ENCODE measurements at places on chromosomes 7 and 10. TPM values are rescaled to one million over a fixed set of nuclear protein-coding genes. Genes with fewer than 3 reads are reported as not detected.

GRCh38 chr7:114901771-114902170, 20.1 kb upstream of the MDFIC start:
- no peak overlapping the region for H3K4me3 ChIP-seq
- no peak overlapping the region for H3K27ac ChIP-seq
- H3K36me3 ChIP-seq: no peaks in the 10 kb centered on the region
- DNase-seq: no peak
- no peaks in the 10 kb centered on the region for H3K4me1 ChIP-seq

TUBB8 gene
- total RNA-seq: 0.40 TPM

DNA sequence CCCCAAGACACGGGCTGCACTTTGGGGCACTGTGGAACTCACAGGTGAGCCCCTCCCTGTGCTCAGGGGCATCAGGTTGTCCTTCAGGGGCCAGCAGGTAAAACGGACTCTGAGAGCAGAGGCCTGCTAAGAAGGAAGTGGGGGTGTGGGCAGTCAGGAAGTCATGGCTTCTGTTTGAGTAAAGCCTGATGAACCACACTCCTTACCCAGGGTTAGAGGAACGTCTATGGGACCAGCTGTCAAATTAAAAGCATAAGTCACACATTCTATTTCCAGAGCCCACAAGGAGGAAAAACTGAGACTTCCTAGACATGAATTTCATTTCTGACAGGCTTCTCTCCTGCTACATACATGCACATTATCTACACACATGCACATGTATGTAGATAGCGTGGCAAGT, 616.4 kb downstream of the SDK1 start:
- H3K36me3 ChIP-seq: no peaks in the 10 kb centered on the region
- no peak for DNase-seq
- no peak overlapping the region for H3K4me3 ChIP-seq
- no peak overlapping the region for H3K27ac ChIP-seq
- H3K27me3 ChIP-seq: no peaks in the 10 kb centered on the region

DNA sequence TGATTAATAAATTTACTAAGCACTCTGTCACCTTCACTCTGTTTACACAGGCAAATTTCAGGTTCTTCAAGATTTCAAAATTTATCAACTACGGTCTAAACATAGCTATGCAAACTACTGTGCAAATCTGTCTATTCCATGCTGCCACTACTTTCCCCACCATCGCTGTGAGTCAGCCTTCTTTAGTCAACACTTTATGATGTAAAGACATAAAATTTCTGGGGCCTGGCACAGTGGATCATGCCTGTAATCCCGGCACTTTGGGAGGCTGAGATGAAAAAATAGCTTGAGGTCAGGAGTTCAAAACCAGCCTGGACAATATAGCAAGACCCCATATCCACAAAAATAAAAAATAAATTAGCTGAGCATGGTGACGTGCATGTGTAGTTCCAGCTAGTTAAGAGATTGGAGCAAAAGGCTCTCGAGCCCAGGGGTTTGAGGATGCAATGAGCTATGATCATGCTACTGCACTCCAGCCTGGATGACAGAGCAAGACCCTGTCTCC, 42.6 kb downstream of the CNOT4 start:
- no peak overlapping the region for H3K27ac ChIP-seq
- no peaks in the 10 kb centered on the region for H3K36me3 ChIP-seq
- H3K4me1 ChIP-seq: peaks cover 5% of the 10 kb centered on the region
- no peak for DNase-seq

DNA sequence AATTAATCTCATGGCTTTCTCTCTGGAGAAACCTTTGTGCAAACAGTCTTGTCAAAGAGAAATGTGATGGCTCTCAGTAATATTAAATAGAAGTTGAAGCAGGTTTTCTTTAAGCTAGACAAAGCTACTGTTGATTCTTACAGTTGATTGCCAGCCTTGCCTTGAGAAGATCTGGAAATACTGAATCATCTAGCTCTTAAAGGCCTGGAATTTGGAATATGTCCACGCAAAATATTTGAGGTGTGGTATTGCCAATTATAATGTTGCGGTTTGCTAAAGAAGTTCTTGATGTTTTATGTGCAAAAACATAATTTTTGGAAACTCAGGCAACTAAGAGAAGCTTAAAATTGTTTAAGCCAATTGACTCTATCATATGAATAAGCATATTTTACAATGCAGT, 371.9 kb downstream of the PHF14 start:
- no peaks in the 10 kb centered on the region for H3K4me1 ChIP-seq
- no peaks in the 10 kb centered on the region for H3K27me3 ChIP-seq
- no peak overlapping the region for H3K4me3 ChIP-seq

CPN1 gene
- total RNA-seq: not detected
